ENCODE measurements at places on chromosomes 11 and 22. TPM values are rescaled to one million over a fixed set of nuclear protein-coding genes. Genes with fewer than 3 reads are reported as not detected.

The BACE1 gene
- total RNA-seq: 21.8 TPM

DNA sequence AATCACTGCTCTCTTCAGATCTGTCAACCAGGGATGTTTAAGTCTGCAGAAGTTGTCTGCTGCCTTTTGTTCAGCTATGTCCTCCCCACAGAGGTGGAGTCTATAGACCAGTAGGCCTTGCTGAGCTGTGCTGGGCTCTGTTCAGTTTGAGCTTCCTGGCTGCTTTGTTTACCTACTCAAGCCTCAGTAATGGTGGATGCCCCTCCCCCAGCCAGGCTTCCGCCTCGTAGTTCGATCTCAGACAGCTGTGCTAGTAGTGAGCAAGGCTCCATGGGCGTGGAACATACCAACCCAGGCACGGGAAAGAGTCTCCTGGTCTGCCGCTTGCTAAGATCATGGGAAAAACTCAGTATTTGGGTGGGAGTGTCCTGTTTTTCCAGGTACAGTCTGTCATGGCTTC is 27.6 kb upstream of the CASP12 start:
- H3K27me3 ChIP-seq: no peaks in the 10 kb centered on the region
- H3K36me3 ChIP-seq: no peaks in the 10 kb centered on the region
- H3K4me1 ChIP-seq: no peaks in the 10 kb centered on the region
- H3K27ac ChIP-seq: no peak overlapping the region

DNA sequence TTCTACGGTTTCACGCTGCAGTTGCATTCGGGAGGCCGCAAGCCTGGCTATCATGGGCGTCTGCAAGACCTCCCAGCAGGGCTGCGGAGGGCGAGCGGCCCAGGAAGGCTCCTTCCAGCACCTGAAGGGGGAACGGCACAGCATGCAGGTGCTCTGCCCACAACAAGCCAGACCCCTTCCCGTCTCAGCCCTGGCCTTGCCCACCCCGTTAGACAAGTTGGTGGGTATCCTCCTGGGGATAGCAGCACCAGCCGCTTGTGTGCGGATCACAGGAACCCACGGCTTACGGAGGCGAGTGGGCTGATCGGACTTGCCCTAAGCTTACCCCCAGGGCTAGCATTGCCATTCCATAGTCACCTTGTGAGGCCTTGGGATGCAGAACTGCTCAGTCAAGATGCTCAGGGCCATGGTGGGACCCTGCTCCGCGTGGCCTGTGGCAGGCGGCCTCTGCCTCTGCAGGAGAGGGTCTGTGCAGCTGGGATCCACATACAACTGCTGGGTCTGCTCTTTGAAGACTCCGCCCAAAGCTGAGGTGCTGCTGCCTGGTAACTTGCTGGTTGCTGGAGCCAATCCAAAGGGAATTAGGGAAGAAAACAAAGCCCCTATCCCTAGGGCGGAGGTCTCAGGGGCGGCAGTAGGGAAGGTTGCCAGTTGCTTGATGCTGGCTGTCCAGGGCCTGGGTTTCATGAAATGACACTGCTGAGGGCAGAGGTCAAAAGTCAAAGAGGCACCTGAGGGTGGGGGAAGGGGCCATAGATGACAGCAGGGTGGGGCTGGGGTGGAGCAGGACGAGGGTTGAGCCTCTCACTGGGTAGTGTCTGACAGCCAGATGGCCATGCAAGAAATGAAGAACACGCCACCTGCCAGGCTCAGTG is 1.4 kb upstream of the OSBPL5 start:
- H3K4me1 ChIP-seq: peaks cover 40% of the 10 kb centered on the region
- H3K4me3 ChIP-seq: no peak overlapping the region
- no peaks in the 10 kb centered on the region for H3K36me3 ChIP-seq
- H3K27me3 ChIP-seq: no peaks in the 10 kb centered on the region
- no peak overlapping the region for H3K27ac ChIP-seq

The ZNF70 gene
- 8.2 TPM for total RNA-seq

- no peak overlapping the region for H3K4me3 ChIP-seq
- no peak for DNase-seq
- H3K4me1 ChIP-seq: no peaks in the 10 kb centered on the region
Measured at GRCh38 chr11:117839936-117840813, 15.6 kb upstream of the FXYD2 start.

DNA sequence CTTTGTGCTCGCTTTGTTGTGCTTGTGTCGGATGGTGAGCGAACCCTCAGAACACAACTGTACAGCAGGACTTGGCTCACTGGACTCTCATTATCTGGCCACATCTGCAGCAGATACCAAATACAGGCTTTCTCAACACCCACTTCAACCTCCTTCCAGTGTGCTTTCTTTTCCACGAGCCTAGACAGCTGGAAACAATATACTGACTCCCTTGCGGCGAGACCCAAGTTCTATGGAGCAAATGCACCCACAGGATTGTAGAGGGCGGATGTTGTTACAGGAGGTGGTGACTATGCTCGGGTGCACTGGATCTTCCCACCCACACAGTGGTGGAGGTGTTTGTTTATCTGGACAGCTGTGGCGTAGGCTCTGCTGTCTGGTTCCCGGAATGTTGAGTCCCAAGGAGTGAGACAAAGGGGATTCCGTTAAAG is 204.3 kb downstream of the TENM4 start:
- peak overlapping the region; percentile 78 for H3K27ac ChIP-seq
- no peak overlapping the region for H3K4me3 ChIP-seq
- DNase-seq: peak; percentile 77
- peaks cover 18% of the 10 kb centered on the region for H3K4me1 ChIP-seq

The OR4A47 gene
- not detected for total RNA-seq

The ZNF74 gene
- total RNA-seq: 15.0 TPM

DNA sequence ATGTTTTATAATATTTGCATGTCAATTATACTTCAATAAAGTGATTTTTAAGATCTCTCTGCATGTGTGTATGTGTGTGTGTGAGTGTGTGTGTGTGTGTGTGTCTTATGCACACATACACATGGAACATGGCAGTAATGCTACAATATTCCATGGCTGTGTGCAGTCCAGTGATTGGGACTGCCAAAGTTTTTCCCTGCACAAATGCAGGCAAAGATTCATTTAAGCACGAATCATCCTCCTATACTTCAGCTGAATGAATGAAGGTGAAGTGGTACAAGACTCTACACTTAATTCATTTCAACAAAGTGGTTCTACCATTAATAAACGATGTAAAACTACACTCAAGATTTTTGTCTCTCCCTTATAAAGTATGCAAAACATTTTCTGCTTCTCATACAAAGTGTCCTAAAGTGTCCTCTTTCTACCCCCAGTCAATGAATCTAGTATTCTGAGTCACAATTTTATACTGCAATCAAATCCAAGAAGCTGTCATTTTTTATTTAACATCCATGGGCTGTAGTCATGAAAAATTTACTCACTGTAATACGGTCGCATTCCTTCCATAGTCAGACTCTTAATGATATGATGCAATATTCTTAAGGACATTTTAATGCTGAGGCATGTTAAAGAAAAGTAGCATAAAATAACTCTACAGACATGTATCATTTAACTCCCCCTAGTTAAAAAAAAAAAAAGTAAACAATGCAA is 132.4 kb downstream of the TTC28 start:
- no peaks in the 10 kb centered on the region for H3K27me3 ChIP-seq
- H3K27ac ChIP-seq: no peak overlapping the region
- no peak for DNase-seq
- H3K4me1 ChIP-seq: no peaks in the 10 kb centered on the region
- no peaks in the 10 kb centered on the region for H3K36me3 ChIP-seq

The PLAAT3 gene
- total RNA-seq: 73.1 TPM

All from thyroid gland (tissue), 4 donors.